Neural crest cell (in vitro differentiated cells): ENCODE measurements at places on chromosomes 2 and 18. TPM values are rescaled to one million over a fixed set of nuclear protein-coding genes. Genes with fewer than 3 reads are reported as not detected.

Gene KLHL14
- total RNA-seq: 2.2 and 2.4 TPM in 2 replicates

- H3K4me3 ChIP-seq: no peak overlapping the region
- no peak for DNase-seq
- H3K27me3 ChIP-seq: peaks cover 23% of the 10 kb centered on the region
- peaks cover 13% of the 10 kb centered on the region for H3K4me1 ChIP-seq
- H3K27ac ChIP-seq: no peak overlapping the region
Measured at GRCh38 chr2:72950558-72951255, 33.4 kb downstream of the EMX1 start.

- DNase-seq: no peak
- no peak overlapping the region for H3K4me3 ChIP-seq
- H3K36me3 ChIP-seq: peaks cover 4% of the 10 kb centered on the region
- no peak overlapping the region for H3K27ac ChIP-seq
- no peaks in the 10 kb centered on the region for H3K27me3 ChIP-seq
- H3K4me1 ChIP-seq: peaks cover 28% of the 10 kb centered on the region
Measured at GRCh38 chr18:50933684-50934083, 34.2 kb upstream of the ELAC1 start.

- peaks cover 57% of the 10 kb centered on the region for H3K4me1 ChIP-seq
- H3K36me3 ChIP-seq: peaks cover 20% of the 10 kb centered on the region
- DNase-seq: no peak
- no peaks in the 10 kb centered on the region for H3K27me3 ChIP-seq
- no peak overlapping the region for H3K27ac ChIP-seq
- H3K4me3 ChIP-seq: no peak overlapping the region
Measured at GRCh38 chr2:235864302-235864701, 303.9 kb downstream of the GBX2 start.

Gene SLC14A1
- not detected in 2 replicates for total RNA-seq

GRCh38 chr18:29874519-29875098, 1167.9 kb downstream of the DSC3 start:
- no peak overlapping the region for H3K27ac ChIP-seq
- H3K36me3 ChIP-seq: no peaks in the 10 kb centered on the region
- peak; percentile 23 for DNase-seq
- no peak overlapping the region for H3K4me3 ChIP-seq

DNA sequence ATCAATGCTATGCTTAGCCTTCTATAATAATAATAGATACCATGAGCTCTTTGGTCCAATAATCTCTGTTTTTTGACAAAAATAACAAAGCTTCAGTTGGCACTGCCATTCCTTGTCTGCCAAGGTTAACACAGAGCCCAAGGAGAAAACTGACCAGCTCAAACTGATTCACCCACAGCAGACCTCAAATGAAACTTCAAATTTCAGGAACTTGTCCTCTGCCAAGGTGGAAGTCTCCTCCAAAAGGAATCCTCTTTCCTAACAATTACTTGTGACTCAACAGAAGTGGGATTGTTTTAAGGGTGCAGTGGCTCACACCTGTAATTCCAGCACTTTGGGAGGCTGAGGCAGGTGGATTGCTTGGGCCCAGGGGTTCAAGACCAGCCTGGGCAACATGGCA, 12.1 kb downstream of the AAK1 start:
- no peaks in the 10 kb centered on the region for H3K4me1 ChIP-seq
- no peak overlapping the region for H3K27ac ChIP-seq
- H3K36me3 ChIP-seq: no peaks in the 10 kb centered on the region
- no peak for DNase-seq

Gene CLASP1
- 85.7 and 95.8 TPM in 2 replicates for total RNA-seq

GRCh38 chr2:164523726-164524125, 97.6 kb downstream of the GRB14 start:
- no peak overlapping the region for H3K27ac ChIP-seq
- DNase-seq: no peak
- no peak overlapping the region for H3K4me3 ChIP-seq

GRCh38 chr18:48348739-48349138, 60.4 kb downstream of the ZBTB7C start:
- H3K4me3 ChIP-seq: no peak overlapping the region
- H3K4me1 ChIP-seq: peaks cover 21% of the 10 kb centered on the region
- H3K27me3 ChIP-seq: no peaks in the 10 kb centered on the region
- no peaks in the 10 kb centered on the region for H3K36me3 ChIP-seq
- no peak for DNase-seq

DNA sequence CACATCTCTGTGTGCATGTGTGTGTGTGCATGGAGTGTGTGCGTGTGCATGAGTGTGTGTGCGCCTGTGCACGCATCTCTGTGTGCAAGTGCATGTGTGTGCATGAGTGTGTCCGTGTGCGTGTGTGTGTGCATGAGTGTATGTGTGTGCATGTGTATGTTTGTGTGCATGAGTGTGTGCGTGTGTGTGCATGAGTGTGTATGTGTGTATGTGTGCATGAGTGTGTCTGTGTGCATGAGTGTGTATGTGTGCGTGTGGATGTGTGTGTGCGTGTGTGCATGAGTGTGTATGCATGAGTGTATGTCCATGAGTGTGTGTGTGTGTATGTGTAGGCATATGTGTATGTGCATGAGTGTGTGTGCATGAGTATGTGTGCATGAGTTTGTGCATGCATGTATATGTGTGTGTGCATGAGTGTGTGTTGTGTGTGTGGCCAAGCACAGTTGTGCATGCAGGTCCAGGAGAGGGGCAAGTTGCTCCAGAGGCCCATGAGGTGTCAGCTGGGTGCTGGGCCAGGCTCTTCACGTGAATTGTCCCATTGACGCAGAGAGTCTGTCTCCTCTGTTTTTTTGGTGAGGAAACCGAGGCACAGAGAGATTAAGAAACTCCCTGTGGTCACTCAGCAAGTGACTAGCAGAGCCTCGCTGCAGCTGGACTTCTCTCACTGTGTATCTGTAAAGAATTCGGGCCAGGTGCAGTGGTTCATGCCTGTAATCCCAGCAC, 75.5 kb downstream of the ASB1 start:
- H3K4me3 ChIP-seq: no peak overlapping the region
- DNase-seq: no peak
- H3K4me1 ChIP-seq: peaks cover 8% of the 10 kb centered on the region
- H3K36me3 ChIP-seq: no peaks in the 10 kb centered on the region

Gene LINC00305
- not detected in 2 replicates for total RNA-seq

Gene SERPINB5
- not detected in 2 replicates for total RNA-seq

Gene ASXL3
- total RNA-seq: 14.5 and 18.2 TPM in 2 replicates

- H3K27ac ChIP-seq: no peak overlapping the region
- DNase-seq: no peak
- H3K4me3 ChIP-seq: no peak overlapping the region
- no peaks in the 10 kb centered on the region for H3K27me3 ChIP-seq
Measured at GRCh38 chr2:12334412-12334966, 382.2 kb upstream of the TRIB2 start.

DNA sequence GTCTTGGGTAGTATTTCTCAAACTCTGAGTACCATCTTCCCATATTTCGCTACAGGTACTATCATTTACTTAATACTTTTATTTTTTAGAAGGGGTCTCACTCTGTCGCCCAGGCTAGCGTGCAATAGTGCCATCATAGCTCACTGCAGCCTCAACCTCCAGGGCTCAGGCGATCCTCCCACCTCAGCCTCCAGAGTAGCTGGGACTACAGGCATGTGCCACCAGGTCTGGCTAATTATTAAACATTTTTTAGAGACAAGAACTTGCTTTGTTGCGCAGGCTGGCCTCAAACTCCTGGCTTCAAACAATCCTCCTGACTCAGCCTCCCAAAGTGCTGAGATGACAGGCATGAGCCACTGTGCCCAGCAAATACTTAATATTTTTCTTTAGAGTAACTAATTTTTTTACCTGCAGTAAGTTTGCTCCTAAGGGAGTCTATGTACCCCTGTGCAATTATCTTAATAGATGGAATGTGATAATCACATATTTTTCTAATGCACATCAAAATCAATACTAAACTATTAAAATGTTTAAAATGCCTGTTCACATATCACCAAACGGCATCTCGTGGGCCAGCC, 100.6 kb upstream of the ST3GAL5 start:
- H3K27me3 ChIP-seq: no peaks in the 10 kb centered on the region
- no peak overlapping the region for H3K4me3 ChIP-seq
- no peak for DNase-seq
- H3K4me1 ChIP-seq: peaks cover 4% of the 10 kb centered on the region
- no peaks in the 10 kb centered on the region for H3K36me3 ChIP-seq
- H3K27ac ChIP-seq: no peak overlapping the region

DNA sequence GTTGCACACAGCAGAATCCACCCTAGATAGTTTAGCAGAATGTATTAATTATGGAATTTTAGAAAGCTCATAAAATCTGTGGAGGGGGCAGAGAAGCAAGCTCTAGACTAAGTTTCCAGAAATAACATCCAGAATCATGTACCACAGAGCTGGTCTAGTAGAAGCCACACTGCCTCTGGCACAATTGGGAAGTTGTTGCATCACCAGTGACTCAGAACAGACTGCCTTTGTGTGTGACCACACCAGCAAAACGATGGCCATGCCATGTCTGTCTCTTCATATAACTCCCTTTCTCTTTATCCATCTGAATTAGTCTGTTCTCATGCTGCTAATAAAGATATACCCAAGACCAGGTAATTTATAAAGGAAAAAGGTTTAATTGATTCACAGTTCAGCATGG, 158.9 kb downstream of the CCDC148 start:
- H3K36me3 ChIP-seq: peaks cover 2% of the 10 kb centered on the region
- H3K4me3 ChIP-seq: no peak overlapping the region
- no peaks in the 10 kb centered on the region for H3K4me1 ChIP-seq
- H3K27ac ChIP-seq: no peak overlapping the region
- no peak for DNase-seq

DNA sequence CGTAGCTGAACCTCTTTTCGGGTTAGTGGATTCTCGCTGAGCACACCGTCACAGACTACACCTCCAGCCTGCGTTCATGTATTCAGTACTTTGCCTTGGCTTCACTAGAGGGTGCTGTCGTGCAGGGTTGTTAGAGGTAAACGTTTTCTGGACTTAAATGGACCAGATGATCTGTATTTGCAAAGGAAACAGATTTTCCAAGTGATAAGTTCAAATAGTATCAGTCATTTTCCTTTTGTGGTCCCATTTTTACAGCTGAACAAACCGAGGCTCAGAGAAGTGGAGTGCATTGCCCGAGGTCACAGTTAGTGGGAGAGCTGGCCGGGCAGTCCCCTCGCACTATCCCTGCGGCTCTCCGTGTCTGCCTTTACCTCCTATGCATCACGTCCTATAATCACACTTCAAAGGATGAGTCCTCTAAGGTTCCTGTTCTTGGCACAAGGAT, 125.9 kb downstream of the MAP4K4 start:
- no peaks in the 10 kb centered on the region for H3K27me3 ChIP-seq
- H3K4me3 ChIP-seq: no peak overlapping the region
- H3K36me3 ChIP-seq: no peaks in the 10 kb centered on the region
- H3K27ac ChIP-seq: no peak overlapping the region
- DNase-seq: peak; percentile 29

DNA sequence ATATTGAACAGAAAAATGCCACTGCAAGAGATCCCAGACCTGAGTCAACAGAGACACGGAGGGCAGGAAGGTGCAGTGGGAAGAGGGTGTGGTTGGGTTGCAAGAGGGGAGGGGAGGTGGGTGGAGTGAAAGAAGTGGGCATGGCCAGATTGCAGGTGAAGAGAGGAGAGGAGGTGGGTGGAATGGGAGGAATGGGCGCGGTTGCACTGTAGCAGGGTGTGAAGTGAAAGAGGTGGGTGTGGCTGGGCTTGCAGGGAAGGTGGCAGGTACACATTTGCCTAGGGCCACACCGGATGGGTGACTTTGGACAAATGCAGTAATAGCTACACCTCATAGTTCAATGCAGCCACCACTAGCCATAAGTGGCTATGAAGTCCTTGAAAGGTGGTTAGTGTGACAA, 71.1 kb downstream of the DOCK10 start:
- no peak for DNase-seq
- no peaks in the 10 kb centered on the region for H3K27me3 ChIP-seq
- H3K27ac ChIP-seq: no peak overlapping the region
- H3K36me3 ChIP-seq: no peaks in the 10 kb centered on the region
- H3K4me1 ChIP-seq: peaks cover 18% of the 10 kb centered on the region
- no peak overlapping the region for H3K4me3 ChIP-seq

GRCh38 chr2:176637486-176638166, 368.4 kb downstream of the MTX2 start:
- no peak overlapping the region for H3K27ac ChIP-seq
- H3K27me3 ChIP-seq: peaks cover 94% of the 10 kb centered on the region
- no peaks in the 10 kb centered on the region for H3K36me3 ChIP-seq
- no peaks in the 10 kb centered on the region for H3K4me1 ChIP-seq
- no peak overlapping the region for H3K4me3 ChIP-seq

DNA sequence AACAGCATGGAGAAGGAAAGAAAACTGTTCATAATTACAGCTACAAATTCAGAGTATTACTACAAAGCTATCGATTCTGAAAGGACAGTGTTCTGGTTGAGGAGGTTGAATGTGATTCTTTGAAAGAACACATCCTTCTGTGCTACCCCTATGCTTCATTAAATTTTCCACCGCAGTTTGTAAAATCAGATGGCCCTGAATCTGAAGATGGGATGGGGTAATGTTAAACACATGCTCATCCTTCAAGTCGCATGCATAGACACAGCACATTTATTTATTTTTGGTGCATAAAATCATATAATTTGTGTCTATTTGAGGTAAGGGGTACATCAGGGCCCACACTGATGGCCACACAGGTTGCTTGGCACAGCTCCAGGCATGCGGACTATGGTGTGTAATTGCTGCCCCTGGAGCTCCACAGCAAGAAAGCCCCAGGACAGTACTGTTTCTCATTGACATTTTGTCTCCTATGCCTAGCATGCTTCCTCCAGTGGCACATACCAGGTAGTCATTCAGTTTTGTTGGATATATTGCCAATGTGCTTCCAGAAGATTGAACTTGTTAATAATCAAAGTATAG, 238.8 kb upstream of the TANK start:
- no peak overlapping the region for H3K4me3 ChIP-seq
- no peaks in the 10 kb centered on the region for H3K4me1 ChIP-seq
- no peak overlapping the region for H3K27ac ChIP-seq
- H3K27me3 ChIP-seq: no peaks in the 10 kb centered on the region
- no peak for DNase-seq

Gene CNNM3
- 32.6 and 33.9 TPM in 2 replicates for total RNA-seq

GRCh38 chr2:49237867-49238603, 83.7 kb upstream of the FSHR start:
- H3K27ac ChIP-seq: no peak overlapping the region
- no peak overlapping the region for H3K4me3 ChIP-seq
- H3K4me1 ChIP-seq: peaks cover 3% of the 10 kb centered on the region
- no peaks in the 10 kb centered on the region for H3K27me3 ChIP-seq

Gene RNF144A
- 49.6 and 49.9 TPM in 2 replicates for total RNA-seq

Gene LRP2
- 27.5 and 29.4 TPM in 2 replicates for total RNA-seq

Gene SERPINB10
- not detected in 2 replicates for total RNA-seq

- H3K27me3 ChIP-seq: no peaks in the 10 kb centered on the region
- no peak overlapping the region for H3K4me3 ChIP-seq
- DNase-seq: no peak
- H3K27ac ChIP-seq: no peak overlapping the region
- H3K4me1 ChIP-seq: no peaks in the 10 kb centered on the region
Measured at GRCh38 chr18:61435064-61435652, 101.9 kb downstream of the CDH20 start.
